ENCODE measurements at places on chromosomes 16 and 17.

GRCh38 chr17:50513495-50513894 is 5.3 kb downstream of the MYCBPAP start:
- DNase-seq: no peak

DNA sequence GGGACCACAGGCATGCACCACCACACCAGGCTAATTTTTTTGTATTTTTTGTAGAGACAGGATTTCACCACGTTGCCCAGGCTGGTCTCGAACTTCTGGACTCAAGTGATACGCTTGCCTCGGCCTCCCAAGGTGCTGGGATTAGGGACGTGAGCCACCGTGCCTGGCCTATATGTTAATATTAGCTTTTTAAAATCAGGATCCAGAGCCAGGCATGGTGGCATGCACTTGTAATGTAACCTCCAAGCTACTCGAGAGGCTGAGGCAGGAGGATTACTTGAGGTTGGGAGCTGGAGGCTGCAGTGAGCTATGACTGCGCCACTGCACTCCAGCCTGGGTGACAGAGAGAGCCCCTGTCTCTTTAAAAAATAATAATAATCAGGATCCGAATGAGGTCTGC is 8.5 kb upstream of the ADCY7 start:
- no peak for DNase-seq

DNA sequence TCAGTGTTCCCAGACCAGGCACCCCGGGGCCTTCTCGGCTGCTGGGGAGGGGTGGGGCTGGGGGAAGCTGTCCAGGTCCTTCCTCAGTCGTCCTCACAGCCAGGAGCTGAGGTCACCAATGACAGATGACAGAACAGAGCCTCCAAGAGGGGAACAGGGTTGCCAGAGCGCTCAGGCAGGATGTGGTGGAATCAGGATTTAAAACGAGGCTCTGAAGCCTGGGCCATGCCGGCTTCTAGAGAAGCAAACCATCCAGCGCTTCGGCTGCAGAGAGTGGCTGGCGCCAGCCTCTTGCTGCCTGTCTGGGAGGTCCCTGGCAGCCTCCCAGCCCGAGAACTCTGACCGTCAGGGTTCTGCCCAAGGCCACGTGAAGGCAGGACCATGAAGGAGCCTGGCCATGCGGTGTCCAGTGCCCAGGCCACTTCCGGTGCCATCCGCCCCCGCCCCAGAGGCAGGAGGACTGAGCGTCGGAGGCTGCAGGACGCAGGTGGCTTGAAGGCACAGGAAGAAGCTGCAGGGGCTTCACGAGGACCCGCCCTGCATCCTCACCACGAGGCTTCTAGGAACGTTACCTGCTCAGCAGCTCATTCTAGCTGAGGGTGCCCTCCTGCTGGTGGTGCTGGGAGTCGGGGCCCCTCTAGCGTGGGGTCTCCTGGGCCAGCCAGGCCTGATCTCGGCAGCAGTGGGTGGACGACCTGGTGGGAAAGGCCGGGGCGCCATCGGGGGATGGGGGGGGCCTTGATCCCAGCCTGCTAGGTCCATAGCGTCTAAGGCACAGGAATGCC is 78.5 kb downstream of the KLHDC4 start:
- no peak for DNase-seq

GRCh38 chr17:78899361-78900260 is 3.4 kb downstream of the CEP295NL start:
- no peak for DNase-seq

GRCh38 chr16:89430436-89431157 is 59.8 kb downstream of the ANKRD11 start:
- no peak for DNase-seq

All from CD8-positive, alpha-beta memory T cell (primary cell).